ENCODE measurements at places on chromosomes 5 and 9.

- DNase-seq, result no peak
These were observed 11.5 kb downstream of the ZMAT2 start for GRCh38 chr5:140711794-140712193.

GRCh38 chr9:78026416-78026815 is 5.2 kb downstream of the GNAQ start:
- peak; percentile 70 for DNase-seq

GRCh38 chr5:179187681-179188575 is 127.8 kb downstream of the ZNF354C start:
- DNase-seq, result no peak

DNA sequence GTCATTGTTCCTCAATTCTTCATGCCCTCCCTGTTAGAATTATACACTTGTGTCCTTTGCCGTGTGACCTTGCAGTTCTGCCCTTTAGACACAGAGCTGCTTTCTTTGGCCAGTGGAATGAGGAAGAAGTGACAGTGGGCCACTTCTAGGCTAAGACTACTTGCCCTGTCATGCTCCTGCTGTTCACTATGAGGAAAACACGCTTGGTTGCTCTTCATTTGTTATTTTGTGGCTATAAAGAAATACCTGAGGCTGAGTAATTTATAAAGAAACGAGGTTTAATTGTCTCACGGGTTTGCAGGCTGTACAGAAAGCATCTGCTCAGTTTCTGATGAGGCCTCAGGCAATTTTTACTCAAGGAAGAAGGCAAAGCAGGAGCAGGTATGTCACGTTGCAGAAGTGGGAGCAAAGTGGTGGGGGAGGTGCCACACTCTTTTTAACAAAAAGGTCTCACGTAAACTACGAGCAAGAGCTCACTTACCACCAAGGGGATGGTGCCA is 279.1 kb upstream of the DMAC1 start:
- DNase-seq, result no peak

DNA sequence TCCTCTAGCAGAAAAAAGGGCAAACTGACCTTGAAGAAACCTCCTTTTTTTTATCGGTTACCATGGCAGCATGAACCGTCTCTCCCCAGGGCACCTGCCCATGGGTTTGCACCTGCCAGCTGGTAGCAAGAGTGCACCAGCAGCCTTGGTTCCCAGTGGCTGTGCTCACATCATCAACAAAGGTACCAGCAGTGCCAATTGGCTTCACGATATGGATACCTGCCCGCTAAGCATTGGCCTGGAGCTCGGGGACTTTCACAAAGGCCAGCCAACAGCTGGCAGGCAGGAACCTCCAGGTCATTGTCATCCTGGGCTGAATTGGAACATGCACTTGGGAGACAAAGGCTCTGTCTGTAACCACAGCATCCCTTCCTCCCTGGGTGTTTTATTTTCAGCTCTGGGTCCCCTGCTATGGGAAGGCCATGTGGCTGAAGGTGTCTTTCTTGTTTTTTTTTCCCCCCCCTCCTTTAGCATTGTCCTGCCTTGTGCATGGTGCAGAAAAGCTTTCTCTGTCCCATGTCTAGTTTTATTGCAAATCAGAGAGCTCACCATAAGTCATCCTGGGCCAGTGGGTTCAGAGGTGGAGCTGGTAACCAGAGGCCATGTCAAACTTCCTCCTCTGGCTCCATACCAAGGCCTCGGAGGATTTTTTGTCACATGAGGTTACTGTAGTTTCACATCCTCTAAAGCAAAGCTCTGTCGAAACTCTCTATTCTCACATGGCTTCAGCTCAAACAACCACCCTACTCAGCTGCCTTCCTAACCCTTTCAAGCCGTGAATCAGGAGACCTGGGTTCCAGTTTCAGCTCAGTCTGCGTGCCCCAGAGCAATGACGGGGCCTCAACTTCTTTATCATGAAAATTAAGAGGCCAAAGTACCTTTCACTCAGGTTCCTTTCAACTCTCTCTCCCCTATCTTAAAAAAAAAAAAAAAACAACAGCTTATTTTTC is 145.5 kb upstream of the MAP3K1 start:
- DNase-seq, result no peak

DNA sequence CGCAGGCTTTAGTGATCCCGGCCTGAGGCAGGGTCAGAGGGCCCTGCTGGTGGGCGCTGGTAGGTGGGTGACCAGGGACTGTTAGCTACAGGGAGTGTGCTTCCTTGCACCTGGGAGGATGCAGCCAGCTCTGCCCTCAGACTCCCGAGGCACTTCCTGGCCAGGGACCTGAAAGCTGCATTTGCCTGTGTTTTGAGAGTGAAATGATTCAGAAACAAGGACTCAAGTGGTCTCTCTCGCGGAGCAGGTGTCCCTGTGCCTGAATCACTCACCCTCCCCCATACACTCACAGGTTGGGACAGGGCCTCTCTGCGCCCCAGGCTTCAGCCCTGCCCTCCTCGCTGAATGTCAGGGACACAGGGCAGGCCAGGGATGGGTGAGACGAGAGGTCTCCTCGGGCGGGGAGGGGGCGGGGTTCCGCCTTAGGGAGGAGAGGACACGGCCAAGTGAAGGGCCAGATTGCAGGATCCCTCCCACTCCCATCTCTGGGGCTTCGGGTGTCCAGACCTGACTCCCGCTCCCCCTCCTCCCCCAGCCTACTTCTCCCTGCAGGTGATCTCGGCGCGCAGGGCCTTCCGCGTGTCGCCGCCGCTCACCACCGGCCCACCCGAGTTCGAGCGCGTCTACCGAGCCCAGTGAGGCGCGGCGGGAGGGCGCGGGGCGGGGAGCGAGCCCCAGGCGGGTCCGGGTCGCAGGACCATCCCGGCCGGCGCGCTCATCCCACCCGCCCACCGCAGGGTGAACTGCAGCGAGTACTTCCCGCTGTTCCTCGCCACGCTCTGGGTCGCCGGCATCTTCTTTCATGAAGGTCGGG is 1.5 kb downstream of the LTC4S start:
- peak; percentile 80 for DNase-seq

- DNase-seq, result peak; percentile 63
These were observed 694 bp upstream of the PLIN2 start for GRCh38 chr9:19127871-19128500.

Data from mesendoderm (in vitro differentiated cells).